Mammary microvascular endothelial cell (primary cell): ENCODE measurements at places on chromosomes 6 and 20. TPM values are rescaled to one million over a fixed set of nuclear protein-coding genes. Genes with fewer than 3 reads are reported as not detected.

Gene TINAG
- not detected in 2 replicates for total RNA-seq

Gene NEURL2
- total RNA-seq, result 2.2 and 2.3 TPM in 2 replicates

Gene BMP2
- 36.0 and 37.5 TPM in 2 replicates for total RNA-seq

Gene CST2
- not detected in 2 replicates for total RNA-seq

Gene RAET1G
- total RNA-seq, result 0.27 and 0.34 TPM in 2 replicates

Gene TMEM30A
- total RNA-seq, result 106 and 107 TPM in 2 replicates

Gene PCK1
- not detected in 2 replicates for total RNA-seq

Gene OPRL1
- total RNA-seq, result 0.54 and 0.67 TPM in 2 replicates

Gene GGTLC1
- total RNA-seq, result not detected in 2 replicates

Gene TOX2
- 31.3 and 37.8 TPM in 2 replicates for total RNA-seq

Gene SLC2A10
- 1.9 and 3.3 TPM in 2 replicates for total RNA-seq

Gene TRIM40
- not detected in 2 replicates for total RNA-seq

Gene CARMIL1
- total RNA-seq, result 2.6 and 3.5 TPM in 2 replicates

Gene ZNF184
- total RNA-seq, result 3.8 and 4.2 TPM in 2 replicates

Gene SLC17A2
- not detected in 2 replicates for total RNA-seq

Gene FOXS1
- not detected in 2 replicates for total RNA-seq

Gene MAN1A1
- total RNA-seq, result 26.4 and 28.1 TPM in 2 replicates

Gene GPX5
- total RNA-seq, result not detected in 2 replicates

Gene PDYN
- not detected in 2 replicates for total RNA-seq

Gene C6orf163
- 0.74 and 1.00 TPM in 2 replicates for total RNA-seq

Gene PRR18
- not detected in 2 replicates for total RNA-seq

Gene PXDC1
- total RNA-seq, result 96.5 and 103 TPM in 2 replicates
